ENCODE measurements at places on chromosomes 5 and 9. TPM values are rescaled to one million over a fixed set of nuclear protein-coding genes. Genes with fewer than 3 reads are reported as not detected.

The SLC45A2 gene
- total RNA-seq, result not detected

The PCDHGC4 gene
- not detected for total RNA-seq

The FAM200C gene
- 1.2 TPM for total RNA-seq

The LHX6 gene
- not detected for total RNA-seq

The KIF4B gene
- total RNA-seq, result 0.09 TPM

The HSD17B3 gene
- 0.35 TPM for total RNA-seq

The HSPB3 gene
- total RNA-seq, result not detected

- H3K4me3 ChIP-seq, result no peak overlapping the region
- no peaks in the 10 kb centered on the region for H3K36me3 ChIP-seq
- H3K4me1 ChIP-seq, result no peaks in the 10 kb centered on the region
- no peaks in the 10 kb centered on the region for H3K27me3 ChIP-seq
- no peak overlapping the region for H3K27ac ChIP-seq
Measured at GRCh38 chr5:100758780-100759179, 144.3 kb downstream of the ST8SIA4 start.

DNA sequence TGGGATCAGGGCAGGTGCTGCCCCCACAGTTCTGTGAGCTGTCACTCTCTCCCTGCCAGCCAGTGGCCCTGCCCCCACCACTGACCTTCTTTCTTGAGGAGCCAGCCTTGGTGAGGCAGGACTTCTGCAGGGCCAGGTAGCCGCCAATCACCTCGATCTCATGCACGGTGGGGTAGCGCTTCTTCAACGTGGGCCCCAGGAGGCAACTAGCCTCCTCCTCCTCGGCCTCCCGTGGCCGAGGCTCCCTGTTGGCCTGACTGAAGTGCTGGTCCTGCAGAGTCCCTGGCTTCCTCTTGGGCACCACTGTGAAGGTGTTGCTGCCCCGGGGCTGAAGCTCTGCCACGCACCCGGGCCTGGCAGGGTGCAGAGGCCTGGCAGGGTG lies 1.6 kb downstream of the TPRN start:
- no peaks in the 10 kb centered on the region for H3K27me3 ChIP-seq
- no peaks in the 10 kb centered on the region for H3K36me3 ChIP-seq
- H3K4me1 ChIP-seq, result peaks cover 18% of the 10 kb centered on the region
- no peak for DNase-seq
- no peak overlapping the region for H3K27ac ChIP-seq

- H3K36me3 ChIP-seq, result no peaks in the 10 kb centered on the region
- no peaks in the 10 kb centered on the region for H3K27me3 ChIP-seq
- H3K4me3 ChIP-seq, result no peak overlapping the region
- H3K27ac ChIP-seq, result no peak overlapping the region
- no peaks in the 10 kb centered on the region for H3K4me1 ChIP-seq
Measured at GRCh38 chr5:175015028-175015685, 290.8 kb downstream of the MSX2 start.

GRCh38 chr9:36924071-36924470 lies 110.0 kb downstream of the PAX5 start:
- H3K4me3 ChIP-seq, result no peak overlapping the region
- H3K27me3 ChIP-seq, result no peaks in the 10 kb centered on the region
- H3K27ac ChIP-seq, result no peak overlapping the region
- no peaks in the 10 kb centered on the region for H3K36me3 ChIP-seq
- DNase-seq, result no peak

DNA sequence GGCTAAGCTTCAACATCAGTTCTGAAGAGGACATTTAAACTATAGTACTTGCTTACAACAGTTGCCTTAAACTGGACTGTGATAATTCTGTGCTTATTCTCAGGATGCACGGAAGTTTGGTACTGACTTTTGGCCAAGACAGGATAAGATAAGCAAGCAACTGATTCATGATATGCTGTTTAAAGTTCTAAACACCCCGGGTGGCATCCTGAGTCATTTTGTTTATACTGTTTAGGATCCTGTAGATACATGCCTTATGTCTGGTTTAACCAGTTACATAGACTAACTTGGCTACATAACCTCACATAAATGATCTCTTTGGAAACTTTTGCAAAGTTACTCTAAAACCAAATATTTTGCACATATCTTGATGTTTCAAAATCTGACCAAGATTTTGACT lies 95.9 kb downstream of the CDH9 start:
- H3K36me3 ChIP-seq, result no peaks in the 10 kb centered on the region
- no peak for DNase-seq
- H3K4me1 ChIP-seq, result no peaks in the 10 kb centered on the region
- H3K4me3 ChIP-seq, result no peak overlapping the region

DNA sequence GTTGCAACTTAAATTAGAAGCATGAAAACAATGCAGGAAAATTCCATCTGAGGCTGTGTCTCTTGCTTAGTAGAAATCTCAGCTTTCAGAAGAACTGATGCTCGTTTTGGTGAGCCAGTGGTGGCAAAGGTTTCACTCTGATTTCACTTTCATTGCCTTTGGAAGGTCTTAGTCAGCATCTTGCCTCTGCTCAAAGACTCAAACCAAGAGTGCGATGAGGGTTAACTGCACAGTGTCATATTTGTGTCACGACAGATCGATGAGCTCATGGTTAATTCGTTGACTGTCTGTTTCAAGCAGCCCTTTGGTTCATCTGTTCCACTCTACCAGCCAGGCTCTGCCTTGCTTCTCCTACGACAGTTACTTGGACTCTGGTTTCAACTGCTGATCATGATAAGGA lies 331.3 kb upstream of the KIF2A start:
- no peak for DNase-seq
- no peaks in the 10 kb centered on the region for H3K27me3 ChIP-seq
- H3K4me3 ChIP-seq, result no peak overlapping the region

- H3K4me1 ChIP-seq, result peaks cover 7% of the 10 kb centered on the region
- no peaks in the 10 kb centered on the region for H3K36me3 ChIP-seq
- DNase-seq, result no peak
- no peak overlapping the region for H3K4me3 ChIP-seq
- no peak overlapping the region for H3K27ac ChIP-seq
Measured at GRCh38 chr9:91127653-91128052, 234.1 kb downstream of the AUH start.

DNA sequence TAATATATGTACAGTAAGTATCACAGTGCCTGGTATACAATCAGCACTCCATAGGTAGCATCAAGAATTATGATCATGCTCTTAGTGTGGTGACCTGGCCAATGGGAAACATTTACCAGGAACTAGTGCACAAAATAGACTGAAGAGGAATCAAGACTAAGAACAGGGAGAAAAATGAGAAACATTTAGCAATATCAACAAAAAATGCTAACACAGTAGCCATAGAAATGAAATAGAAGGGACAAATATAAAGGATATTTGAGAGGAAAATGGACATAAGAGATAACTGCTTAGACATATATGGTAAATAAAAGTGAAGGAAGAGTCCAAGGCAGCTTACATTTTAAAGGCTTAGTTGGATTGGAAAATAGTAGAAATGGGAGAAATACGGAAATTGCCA lies 16.5 kb upstream of the SPATA9 start:
- H3K27me3 ChIP-seq, result no peaks in the 10 kb centered on the region
- no peaks in the 10 kb centered on the region for H3K4me1 ChIP-seq
- no peak for DNase-seq
- no peaks in the 10 kb centered on the region for H3K36me3 ChIP-seq
- H3K4me3 ChIP-seq, result no peak overlapping the region

DNA sequence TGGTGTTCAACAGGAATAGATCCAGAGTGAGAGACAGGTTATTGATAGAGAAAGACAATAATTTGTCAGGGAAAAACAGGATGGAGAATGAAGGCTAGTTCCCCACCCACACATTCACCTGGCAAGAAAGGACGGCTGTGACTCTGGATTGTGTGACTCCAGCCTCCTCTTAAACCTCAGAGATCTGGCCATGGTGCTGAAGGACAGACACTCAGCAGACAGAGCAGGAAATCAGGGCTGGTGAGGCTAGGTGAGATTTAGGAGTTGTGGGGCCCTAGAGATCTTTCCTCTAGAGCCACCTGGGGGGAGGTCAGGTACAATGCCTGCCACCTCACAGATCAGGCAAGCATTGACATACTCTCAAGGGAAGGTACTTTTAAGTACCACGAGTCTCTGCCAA lies 15.2 kb downstream of the OR1B1 start:
- H3K27ac ChIP-seq, result no peak overlapping the region
- H3K4me1 ChIP-seq, result no peaks in the 10 kb centered on the region
- no peaks in the 10 kb centered on the region for H3K27me3 ChIP-seq
- no peaks in the 10 kb centered on the region for H3K36me3 ChIP-seq
- H3K4me3 ChIP-seq, result no peak overlapping the region
- DNase-seq, result no peak

- H3K27ac ChIP-seq, result no peak overlapping the region
- no peaks in the 10 kb centered on the region for H3K27me3 ChIP-seq
- DNase-seq, result no peak
- H3K4me1 ChIP-seq, result no peaks in the 10 kb centered on the region
- no peaks in the 10 kb centered on the region for H3K36me3 ChIP-seq
Measured at GRCh38 chr5:137142764-137143605, 356.1 kb downstream of the SPOCK1 start.

GRCh38 chr9:78756813-78757510 lies 460.0 kb downstream of the PSAT1 start:
- no peak for DNase-seq
- H3K27ac ChIP-seq, result no peak overlapping the region
- H3K4me1 ChIP-seq, result no peaks in the 10 kb centered on the region
- H3K4me3 ChIP-seq, result no peak overlapping the region
- H3K36me3 ChIP-seq, result no peaks in the 10 kb centered on the region
- no peaks in the 10 kb centered on the region for H3K27me3 ChIP-seq

GRCh38 chr9:135591506-135592330 lies 30.2 kb downstream of the PAEP start:
- H3K27ac ChIP-seq, result no peak overlapping the region
- H3K36me3 ChIP-seq, result no peaks in the 10 kb centered on the region
- DNase-seq, result no peak
- no peaks in the 10 kb centered on the region for H3K27me3 ChIP-seq
- no peaks in the 10 kb centered on the region for H3K4me1 ChIP-seq
- no peak overlapping the region for H3K4me3 ChIP-seq

GRCh38 chr9:98416294-98417248 lies 161.1 kb upstream of the TBC1D2 start:
- no peak for DNase-seq
- H3K27me3 ChIP-seq, result no peaks in the 10 kb centered on the region
- no peak overlapping the region for H3K27ac ChIP-seq
- H3K4me3 ChIP-seq, result no peak overlapping the region
- no peaks in the 10 kb centered on the region for H3K36me3 ChIP-seq

- no peak for DNase-seq
- no peaks in the 10 kb centered on the region for H3K36me3 ChIP-seq
- no peak overlapping the region for H3K4me3 ChIP-seq
- H3K27me3 ChIP-seq, result no peaks in the 10 kb centered on the region
- no peak overlapping the region for H3K27ac ChIP-seq
Measured at GRCh38 chr9:85522459-85523092, 219.2 kb downstream of the AGTPBP1 start.

GRCh38 chr5:118551716-118552115 lies 436.6 kb downstream of the DTWD2 start:
- no peak for DNase-seq
- H3K36me3 ChIP-seq, result no peaks in the 10 kb centered on the region
- no peaks in the 10 kb centered on the region for H3K4me1 ChIP-seq
- H3K4me3 ChIP-seq, result no peak overlapping the region

DNA sequence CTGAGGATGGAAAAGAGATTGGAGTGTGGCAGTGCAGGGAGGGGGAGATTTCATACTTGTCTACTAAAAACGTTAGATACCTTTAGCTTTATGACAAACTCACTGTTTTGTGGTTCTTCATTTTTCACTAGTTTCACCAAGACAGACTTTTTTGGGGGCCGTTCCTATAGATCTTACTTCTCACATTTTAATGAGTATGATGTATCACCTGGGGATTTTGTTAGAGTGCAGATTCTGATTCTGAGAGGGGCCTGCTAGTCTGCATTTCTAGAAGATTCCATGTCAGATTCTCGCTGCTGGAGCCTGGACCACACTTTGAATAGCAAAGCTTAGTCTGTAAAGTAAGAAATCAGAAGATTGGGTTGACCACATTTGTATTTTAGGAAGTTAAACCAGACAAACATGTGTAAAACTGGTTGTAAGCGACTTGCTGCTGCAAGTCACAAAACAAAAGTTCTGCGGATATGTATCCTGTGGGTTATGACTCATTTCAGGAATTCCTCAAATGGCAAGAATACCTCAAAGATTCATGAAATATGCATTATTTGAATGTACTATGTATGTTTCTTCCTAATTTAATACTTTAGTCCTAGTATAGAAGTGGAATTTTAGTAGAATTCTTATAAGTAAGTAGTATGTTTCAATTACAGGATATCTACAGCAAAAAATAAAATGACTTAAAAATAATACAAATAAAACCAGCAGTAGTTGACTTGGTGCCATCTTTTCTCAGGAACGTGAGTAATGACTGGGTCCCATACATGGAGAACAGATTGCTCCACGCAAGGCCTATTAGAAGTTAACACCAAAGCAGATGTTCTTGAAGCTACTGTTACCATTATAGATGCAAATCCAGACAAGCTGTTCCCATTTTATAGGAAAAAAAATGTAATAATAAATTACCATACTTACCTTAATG lies 27.8 kb downstream of the NFIL3 start:
- H3K4me1 ChIP-seq, result no peaks in the 10 kb centered on the region
- H3K36me3 ChIP-seq, result no peaks in the 10 kb centered on the region
- H3K27me3 ChIP-seq, result no peaks in the 10 kb centered on the region
- H3K27ac ChIP-seq, result no peak overlapping the region
- DNase-seq, result no peak
- H3K4me3 ChIP-seq, result no peak overlapping the region

GRCh38 chr5:102294886-102295395 lies 1.1 kb downstream of the SLCO4C1 start:
- no peak overlapping the region for H3K4me3 ChIP-seq
- H3K36me3 ChIP-seq, result no peaks in the 10 kb centered on the region
- H3K27me3 ChIP-seq, result no peaks in the 10 kb centered on the region
- no peak overlapping the region for H3K27ac ChIP-seq

GRCh38 chr9:91714874-91715615 lies 235.0 kb downstream of the ROR2 start:
- no peak overlapping the region for H3K27ac ChIP-seq
- DNase-seq, result no peak
- H3K36me3 ChIP-seq, result no peaks in the 10 kb centered on the region

- H3K4me1 ChIP-seq, result no peaks in the 10 kb centered on the region
- no peak overlapping the region for H3K4me3 ChIP-seq
- no peak for DNase-seq
- H3K27me3 ChIP-seq, result no peaks in the 10 kb centered on the region
- H3K27ac ChIP-seq, result no peak overlapping the region
Measured at GRCh38 chr9:60546406-60546805, 367.8 kb upstream of the SPATA31A5 start.

GRCh38 chr5:167594750-167595149 lies 696.7 kb upstream of the WWC1 start:
- H3K4me3 ChIP-seq, result no peak overlapping the region
- no peak overlapping the region for H3K27ac ChIP-seq
- no peaks in the 10 kb centered on the region for H3K4me1 ChIP-seq
- no peaks in the 10 kb centered on the region for H3K27me3 ChIP-seq
- no peak for DNase-seq
